ENCODE measurements at places on chromosomes 16 and 17.

GRCh38 chr17:19574956-19575355 lies 41.3 kb downstream of the SLC47A1 start:
- DNase-seq, result no peak

DNA sequence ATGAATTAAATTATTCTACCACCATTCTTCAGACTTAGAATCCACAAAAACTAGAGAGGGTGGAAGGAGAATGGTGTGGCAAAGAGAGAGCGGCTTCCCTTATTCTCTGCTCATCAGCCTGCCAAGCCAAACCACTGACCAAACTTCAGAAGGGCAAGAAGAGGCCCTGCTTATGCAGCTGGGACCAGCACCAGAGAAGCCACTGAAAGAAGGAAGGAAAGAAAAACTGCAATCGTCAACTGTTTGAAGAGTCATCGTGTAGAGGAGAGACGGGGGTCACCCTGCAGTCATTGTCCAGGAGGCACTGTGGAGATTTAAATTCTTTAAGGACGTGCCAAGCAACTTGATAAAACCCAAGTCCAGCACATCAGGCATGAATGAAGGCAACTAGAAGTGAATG lies 15.6 kb downstream of the PMP22 start:
- no peak for DNase-seq

- no peak for DNase-seq
These were observed 14.8 kb upstream of the ARL4D start for GRCh38 chr17:43383826-43384475.

DNA sequence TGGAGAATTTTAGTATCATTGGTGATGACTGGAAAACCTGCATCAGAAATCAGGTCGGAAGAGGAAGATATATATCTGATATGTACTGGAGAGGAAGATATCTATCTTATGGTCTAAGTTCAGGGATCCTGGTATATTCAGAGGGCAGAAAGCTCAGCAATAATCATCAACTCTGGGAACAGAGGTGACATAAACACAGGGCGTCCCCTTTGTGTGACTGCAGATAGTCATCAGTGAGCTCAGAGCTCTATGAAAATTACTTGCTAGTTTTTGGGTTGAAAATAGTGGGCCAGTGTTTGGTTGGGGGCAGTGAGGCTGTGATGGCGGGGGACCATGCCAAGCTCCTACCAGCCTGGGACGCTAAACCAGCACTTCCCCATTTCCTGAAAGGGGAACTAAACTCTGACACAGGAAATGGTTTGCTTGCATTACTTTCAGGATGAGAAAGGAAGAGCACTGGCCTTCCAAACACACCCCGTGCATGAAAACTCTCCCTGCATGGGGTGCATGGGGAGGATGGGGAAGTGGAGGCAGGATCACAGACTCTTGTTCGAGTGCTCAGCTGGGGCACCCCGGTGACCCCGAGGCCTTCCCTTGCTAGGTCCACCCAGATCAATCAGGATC lies 15.8 kb downstream of the NOD2 start:
- DNase-seq, result no peak

DNA sequence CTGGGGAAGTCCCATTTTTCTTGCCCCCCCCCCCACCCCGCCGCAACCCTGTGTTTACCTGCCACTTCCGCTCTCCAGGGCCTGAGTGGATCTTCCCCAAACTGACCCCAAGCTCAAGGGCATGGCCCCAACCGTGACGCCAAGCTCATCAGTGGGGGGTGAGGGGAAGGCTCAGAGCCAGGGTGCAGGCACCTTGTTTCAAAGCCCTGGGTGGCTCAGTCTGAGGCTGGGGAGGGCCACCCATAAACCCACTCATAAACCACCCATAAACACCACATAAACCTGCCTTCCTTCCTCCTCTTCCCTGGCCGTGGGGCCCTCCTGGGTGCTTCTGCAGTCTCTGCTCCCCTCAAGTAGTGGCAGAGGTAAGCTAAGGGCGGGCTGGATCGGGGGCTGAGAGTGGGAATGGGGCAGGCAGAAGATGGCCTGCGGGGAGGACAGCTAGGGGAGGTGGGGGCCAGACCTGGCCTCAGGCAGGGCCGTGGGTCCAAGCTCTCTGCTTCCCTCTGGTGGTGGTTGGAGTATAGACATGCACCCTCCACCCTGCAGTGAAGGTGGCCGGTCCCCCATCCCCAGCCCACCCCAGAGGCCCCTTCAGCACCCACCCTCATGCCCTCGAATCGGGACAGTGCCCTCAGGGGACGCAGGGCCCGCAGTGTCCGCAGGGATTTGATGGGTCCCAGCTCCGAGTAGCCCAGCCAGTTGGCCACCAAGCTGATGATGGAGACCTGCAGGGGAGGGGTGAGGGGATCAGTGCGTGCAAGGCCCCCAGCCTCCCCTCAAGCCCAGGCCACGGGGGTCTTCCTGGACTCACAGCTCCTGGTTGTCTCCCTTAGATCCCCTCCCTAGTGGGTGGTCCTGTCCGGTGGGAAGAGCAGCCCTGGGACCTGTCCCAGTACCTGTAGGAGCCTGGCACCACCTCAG lies 14.6 kb upstream of the CD79B start:
- peak; percentile 31 for DNase-seq

- DNase-seq, result no peak
These were observed 520.3 kb upstream of the CDH5 start for GRCh38 chr16:65846210-65846602.

DNA sequence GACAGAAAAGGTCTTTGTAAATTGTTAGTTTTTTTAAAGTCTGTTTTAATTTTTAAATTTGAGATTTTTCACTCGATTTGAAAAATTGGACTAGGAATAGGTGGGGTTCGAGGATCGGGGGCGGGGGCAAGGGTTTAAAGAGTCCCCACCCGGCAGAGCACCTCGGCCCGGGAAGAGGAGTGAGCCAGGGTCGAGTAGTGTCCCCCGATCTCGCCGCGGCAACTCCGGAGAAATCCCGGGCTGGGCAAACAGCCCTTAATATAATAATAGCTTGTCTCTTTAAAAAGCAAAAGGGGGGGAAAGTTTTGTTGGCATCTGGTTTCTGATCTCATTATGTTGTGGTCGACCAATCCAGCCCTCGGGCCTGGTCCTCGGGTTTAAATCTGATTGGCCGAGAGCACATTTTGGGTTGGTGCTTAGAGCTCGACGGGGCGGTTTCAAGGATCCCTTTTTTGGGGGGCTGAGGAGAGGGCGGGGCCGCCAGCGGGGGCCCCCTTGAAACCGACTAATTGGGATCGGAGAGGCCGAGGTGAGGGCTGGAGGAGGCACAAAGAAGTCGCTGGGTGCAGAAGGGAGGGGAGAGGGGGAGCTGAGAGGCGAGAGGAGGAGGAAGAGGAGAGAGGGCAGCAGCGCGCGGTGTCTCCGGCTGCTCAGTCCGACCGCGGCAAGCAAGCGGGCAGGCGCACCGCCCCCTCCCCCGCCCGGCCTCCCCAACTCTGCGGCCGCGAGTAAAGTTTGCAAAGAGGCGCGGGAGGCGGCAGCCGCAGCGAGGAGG lies at the start of gene FZD2:
Gene FZD2 (plus strand): TSS at position 653 of the 775 bp plus-strand sequence. CDS start 205 bp downstream, outside the sequence.
- peak; percentile 30 for DNase-seq

All from effector CD8-positive, alpha-beta T cell (primary cell).